ENCODE measurements at places on chromosomes 7 and 10.

DNA sequence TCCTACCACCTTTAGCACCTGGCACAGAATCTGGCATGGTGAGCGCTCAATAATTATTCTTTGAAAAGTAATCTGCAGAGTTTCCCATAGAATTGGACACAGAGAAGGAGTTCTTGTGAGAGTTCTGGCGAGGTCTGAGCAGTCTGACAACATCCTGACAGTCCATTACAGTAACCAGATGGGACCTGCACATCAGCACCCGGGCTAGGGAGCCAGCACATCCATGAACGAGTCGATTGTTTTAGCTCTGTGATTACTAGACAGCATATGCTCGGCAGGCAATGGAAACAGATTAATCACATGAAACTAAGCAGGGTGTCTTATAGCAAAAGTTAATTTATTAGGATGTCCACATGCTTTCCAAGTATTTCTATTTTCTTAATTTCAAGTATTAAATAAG, 96.7 kb downstream of the SEMA3D start:
- DNase-seq: no peak

DNA sequence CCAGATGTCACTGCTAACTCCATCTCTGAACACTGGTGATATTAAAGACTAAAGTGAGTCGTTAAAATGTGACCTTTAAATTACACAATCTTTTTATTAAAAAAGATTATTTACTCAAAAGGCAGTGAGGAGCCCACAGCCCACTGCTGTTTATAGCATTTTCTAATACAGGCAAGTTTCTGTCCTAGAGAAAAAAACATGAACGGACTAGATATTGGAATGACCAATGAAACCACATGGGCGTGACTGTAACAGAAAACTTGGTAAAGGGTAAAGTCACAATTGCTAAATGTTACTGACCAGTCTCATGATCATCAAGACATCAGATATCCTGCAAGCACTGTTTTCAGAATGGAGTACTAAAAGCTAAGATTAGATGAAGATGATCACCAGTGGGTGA, 78.7 kb downstream of the FEZF1 start:
- DNase-seq: no peak

DNA sequence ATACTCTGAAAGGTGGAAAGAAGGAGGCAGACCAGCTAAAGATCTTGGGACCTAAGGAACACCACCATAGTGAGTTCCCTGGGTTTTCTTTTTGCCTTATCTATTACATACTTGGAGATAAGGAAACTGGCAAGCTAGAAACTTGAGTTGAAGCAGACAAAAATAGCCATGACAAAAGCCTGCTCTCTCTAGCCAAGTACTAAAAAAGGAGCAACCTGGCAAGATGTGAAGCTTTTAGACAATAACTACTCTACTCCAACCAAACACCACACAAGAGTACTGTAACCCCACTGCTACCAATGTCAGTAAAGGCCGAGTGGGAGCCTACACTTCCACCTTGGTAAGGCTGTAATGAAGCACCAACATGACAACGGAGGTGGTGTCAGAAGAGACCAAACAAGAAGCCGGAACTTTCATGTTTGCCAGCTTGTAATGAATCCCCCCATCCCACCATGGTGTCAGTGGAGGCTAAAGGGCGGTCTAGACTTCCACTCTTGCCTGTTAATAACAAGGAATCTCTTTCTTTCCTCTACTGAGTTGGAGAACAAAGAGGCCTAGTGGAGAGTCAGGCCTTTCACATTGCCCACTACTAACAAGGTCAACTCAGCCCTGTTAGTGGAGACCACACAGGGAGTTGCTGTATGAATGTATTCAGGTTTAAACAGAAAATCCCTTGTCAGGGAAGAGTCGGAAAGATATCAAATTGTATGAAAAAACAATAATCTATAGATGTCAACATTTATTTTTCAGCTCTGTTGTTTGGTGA, 55.8 kb upstream of the DYNC1I1 start:
- no peak for DNase-seq

- no peak for DNase-seq
These were observed 167.4 kb upstream of the SVIL start for GRCh38 chr10:29802171-29802570.

- DNase-seq: no peak
These were observed 3.8 kb upstream of the TMEM140 start for GRCh38 chr7:135143885-135144668.

DNA sequence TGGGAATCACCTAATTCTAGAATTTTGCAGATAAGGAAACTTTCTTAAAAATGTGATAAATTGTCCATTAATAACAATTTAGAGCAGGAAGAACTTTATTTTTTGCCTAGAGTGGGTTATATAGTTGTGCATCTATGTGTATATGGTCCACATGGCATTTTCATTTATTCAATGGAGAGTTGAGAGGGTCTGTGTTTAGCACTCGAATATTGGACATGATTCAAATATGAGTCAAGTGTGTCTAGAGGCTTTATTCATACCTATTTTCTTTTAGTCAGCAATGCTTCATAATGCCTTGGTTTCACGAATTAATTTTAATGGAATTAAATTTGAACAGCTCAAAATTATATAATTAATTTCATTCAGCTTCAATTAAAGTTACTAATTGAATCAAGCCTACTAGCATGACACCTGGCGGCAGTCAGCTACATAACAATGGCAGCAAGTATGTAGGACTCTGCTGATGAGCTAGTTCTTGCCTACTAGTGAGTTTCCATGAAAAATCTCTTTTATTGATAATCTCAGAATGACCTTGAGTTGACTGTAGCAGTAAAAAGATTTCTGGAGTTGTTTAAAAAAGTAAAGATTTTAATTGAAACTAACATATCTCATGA, 17.7 kb downstream of the MDFIC start:
- peak; percentile 22 for DNase-seq

GRCh38 chr7:131409129-131409766, 81.6 kb downstream of the MKLN1 start:
- DNase-seq: no peak

- no peak for DNase-seq
These were observed 82.0 kb downstream of the VWC2 start for GRCh38 chr7:49855281-49855980.

DNA sequence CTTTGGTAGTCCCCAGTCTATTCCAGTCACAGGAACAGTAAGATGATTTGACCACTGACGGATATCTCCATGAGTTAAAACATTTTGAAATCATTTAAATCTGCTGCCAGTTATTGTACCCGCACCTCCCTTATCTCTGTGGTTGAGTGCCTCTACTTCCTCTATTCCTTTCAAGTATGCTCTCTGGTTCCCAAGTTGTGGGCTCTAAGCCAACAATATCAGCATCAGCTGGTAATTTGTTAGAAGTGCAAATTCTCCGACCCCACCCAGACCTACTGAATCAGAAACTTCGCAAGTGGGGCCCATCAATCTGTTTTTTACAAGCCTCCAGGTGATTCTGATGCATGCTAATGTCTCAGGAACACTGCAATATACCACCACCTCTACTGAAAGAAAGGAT, 235.5 kb downstream of the CCSER2 start:
- no peak for DNase-seq

GRCh38 chr10:97981816-97982215, 48.6 kb downstream of the CRTAC1 start:
- DNase-seq: no peak

GRCh38 chr10:74189999-74190421, 39.0 kb downstream of the ADK start:
- no peak for DNase-seq

- no peak for DNase-seq
These were observed 125.3 kb downstream of the DYNC1I1 start for GRCh38 chr7:95897557-95898251.

DNA sequence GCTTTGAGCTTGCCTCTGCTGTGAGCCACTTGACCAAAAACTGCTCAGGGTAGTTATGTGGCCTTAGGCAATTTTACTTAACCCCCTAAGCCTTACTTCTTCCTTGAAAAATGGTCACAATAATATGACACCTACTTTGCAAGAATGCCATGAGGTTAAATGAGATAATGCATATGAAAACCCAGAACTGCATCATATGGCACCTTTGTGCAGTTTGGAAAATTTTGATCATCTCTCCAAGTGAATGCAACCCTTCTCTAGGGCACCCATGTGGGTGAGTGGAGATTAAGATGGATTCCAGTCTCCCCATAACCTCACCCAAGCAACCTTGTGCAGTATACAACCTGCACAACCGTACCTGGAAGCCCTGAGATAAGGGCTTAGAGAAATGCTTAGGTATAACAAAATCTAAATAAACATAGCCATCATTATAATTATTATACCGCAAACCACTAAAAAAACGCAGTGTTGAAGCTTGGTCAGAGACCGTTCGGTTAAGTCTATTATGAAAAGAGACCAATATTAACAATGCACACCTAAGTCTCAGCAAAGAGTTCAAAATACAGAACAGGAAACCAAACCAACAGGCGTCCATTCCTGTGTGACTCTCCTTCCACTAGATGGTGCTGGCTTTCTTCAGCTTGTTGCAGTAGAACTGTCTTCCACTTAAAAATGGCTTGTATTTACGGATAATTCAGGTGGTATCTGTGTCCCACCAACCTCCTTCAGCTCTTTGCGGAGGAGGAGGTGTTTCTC, 21.0 kb upstream of the ASB15 start:
- no peak for DNase-seq

DNA sequence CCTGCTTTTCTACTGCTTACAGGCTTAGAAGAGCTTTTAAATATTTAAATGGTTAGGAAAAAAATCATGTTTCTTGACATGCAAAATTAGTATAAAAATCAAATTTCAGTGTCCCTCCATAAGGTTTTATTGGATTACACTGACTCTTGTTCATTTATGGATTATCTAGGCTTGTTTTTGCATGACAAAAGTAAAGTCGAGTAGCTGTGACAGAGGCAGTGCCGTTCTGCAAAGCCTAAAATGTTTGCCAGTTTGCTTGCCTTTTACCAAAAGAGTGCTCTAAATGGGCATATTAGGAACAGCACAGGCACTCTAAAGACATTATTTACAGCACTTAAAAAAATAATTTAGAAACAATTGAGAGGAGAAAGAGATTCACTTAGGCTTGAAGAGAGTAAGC, 139.6 kb downstream of the TSPAN12 start:
- no peak for DNase-seq

GRCh38 chr10:112926906-112927688, 22.9 kb upstream of the TCF7L2 start:
- DNase-seq: no peak

DNA sequence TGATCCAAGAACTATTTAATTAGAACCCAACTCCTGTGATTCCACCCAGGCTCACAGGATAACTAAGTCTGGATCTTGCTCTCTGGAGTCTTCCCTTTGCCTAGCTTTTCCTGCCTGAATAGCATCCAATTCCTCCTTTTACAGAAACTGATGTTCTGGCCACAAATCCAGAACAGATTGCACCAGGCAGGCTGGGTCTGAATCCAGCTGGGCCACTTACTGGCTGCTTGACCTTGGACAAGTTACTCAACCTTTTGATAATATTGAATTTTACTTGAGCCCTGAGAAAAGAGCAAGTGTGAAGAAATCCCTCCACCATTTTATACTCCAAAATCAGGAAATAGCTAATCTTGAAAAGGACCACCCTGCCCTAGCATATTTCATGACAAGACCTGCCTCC, 55.5 kb upstream of the SLC35G1 start:
- DNase-seq: no peak

GRCh38 chr10:102642736-102643335, 1.4 kb upstream of the TRIM8 start:
- DNase-seq: peak; percentile 26

DNA sequence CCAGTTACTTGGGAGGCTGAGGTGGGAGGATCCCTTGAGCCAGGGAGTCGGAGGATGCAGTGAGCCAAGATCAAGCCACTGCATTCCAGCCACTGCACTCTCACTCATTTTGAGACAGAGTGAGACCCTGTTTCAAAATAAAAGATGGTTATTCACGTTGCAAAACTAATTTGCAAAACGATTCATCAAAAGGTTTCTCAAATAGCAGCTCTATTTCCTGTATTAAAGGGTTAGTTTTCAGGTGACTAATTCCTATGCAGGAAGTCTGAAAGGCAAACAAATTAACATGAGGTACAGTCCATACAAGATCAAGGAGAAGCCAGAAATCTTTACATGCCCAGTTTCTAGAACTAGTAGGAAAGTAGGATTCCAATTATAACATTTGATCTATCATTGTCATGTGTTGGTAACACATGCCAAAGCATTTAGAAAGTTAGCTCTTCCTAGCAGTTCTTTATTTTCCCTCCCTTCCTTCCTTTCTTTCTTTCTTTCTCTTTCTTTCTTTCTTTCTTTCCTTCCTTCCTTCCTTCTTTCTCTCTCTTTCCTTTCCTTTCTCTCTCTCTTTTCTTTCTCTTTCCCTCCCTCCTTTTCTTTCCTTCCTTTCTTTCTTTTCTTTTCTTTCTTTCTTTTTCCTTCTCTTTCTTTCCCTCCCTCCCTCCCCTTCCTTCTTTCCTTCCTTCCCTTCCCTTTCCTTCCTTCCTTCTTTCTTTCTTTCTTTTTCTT, 49.3 kb downstream of the DENND2A start:
- no peak for DNase-seq

DNA sequence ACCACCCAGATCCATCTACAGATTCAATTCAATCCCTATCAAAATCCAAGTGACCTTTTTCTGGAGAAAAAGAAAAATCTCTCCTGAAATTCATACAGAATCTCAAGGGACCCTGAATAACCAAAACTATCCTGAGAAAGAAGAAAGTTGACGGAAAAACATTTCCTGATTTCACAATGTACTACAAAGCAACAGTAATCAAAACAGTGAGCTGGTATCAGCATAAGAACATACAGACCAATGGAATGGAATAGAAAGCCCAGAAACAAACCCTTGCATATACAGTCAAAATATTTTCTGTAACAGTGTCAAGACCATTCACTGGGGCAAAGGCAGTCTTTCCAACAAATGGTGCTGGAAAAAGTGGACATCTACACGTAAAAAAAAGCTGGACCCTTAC, 89.9 kb downstream of the JMJD1C start:
- no peak for DNase-seq

DNA sequence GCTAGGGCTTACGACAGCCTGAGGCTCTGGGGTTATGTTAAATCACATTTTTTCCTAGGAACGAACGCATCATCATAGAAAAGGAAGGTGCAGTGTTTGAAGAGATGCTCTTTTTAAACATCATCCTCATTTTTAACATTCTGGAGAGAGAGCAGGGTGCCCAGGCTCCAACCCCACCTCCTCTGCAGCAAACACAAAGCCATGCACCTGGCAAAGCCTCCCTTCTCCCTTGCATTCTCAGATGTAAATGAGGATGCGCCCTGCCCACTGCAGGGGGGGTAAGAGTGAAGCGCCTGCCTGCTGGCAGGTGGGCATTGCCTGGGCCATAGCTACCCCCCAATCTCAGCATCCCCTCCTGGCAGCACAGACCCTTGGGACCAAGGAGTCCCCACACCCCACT, 92.4 kb downstream of the PTPRN2 start:
- DNase-seq: no peak

- no peak for DNase-seq
These were observed 26.6 kb downstream of the VWC2 start for GRCh38 chr7:49800031-49800430.

GRCh38 chr10:102769375-102770107, 25.8 kb downstream of the WBP1L start:
- no peak for DNase-seq

DNA sequence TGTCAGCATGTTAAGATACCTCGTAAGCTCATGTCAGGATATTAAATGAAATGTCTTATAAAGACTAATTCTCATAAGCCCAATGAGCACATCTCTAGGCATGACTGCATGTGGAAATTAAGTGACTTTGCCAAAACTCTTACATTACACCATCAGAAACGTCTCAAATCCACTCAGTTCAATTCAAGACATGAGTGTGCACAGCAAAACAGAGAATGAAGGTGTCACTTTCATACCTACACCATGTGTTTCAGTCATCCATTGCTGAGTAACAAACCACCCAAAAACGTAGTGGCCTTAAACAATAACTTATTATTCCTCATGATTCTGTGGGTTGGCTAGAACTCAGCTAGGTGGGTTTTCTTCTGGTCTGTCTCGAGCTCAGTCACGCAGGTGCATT, 99.8 kb downstream of the ATE1 start:
- no peak for DNase-seq

Measured in T-helper 2 cell (primary cell).